ENCODE measurements at places on chromosomes 7 and 10. TPM values are rescaled to one million over a fixed set of nuclear protein-coding genes. Genes with fewer than 3 reads are reported as not detected.

Gene FAM25A
- total RNA-seq, result not detected

Gene RASSF4
- total RNA-seq, result 1.0 TPM

Gene RBM20
- total RNA-seq, result 0.13 TPM

Gene VSTM4
- 9.5 TPM for total RNA-seq

Gene PKD2L1
- not detected for total RNA-seq

Gene C1QL3
- not detected for total RNA-seq

Gene FEZF1
- total RNA-seq, result not detected

Gene IFIT2
- 7.0 TPM for total RNA-seq

Gene SFMBT2
- total RNA-seq, result 0.22 TPM

Gene SLC39A12
- not detected for total RNA-seq

Gene CDC14C
- 0.11 TPM for total RNA-seq

Gene CRTAC1
- 0.13 TPM for total RNA-seq

Gene SAMD9L
- 17.0 TPM for total RNA-seq

Gene OPALIN
- not detected for total RNA-seq

Gene APBB1IP
- total RNA-seq, result 9.4 TPM

Gene SSMEM1
- total RNA-seq, result not detected

Gene C7orf33
- not detected for total RNA-seq

Gene PLAU
- 13.8 TPM for total RNA-seq

Gene LRRC61
- not detected for total RNA-seq

Gene PCDH15
- not detected for total RNA-seq

Gene BZW2
- total RNA-seq, result 61.0 TPM

Gene TMEM213
- total RNA-seq, result not detected

Gene TIMM23
- total RNA-seq, result 75.2 TPM
